ENCODE measurements at places on chromosomes 6 and 20. TPM values are rescaled to one million over a fixed set of nuclear protein-coding genes. Genes with fewer than 3 reads are reported as not detected.

UBD gene
- 24.5 TPM for total RNA-seq

POPDC3 gene
- total RNA-seq = 0.34 TPM

PLG gene
- not detected for total RNA-seq

ARMH2 gene
- not detected for total RNA-seq

SLC17A2 gene
- total RNA-seq = not detected

MAN1A1 gene
- 28.1 TPM for total RNA-seq

SLC25A27 gene
- total RNA-seq = 0.10 TPM

IL17A gene
- not detected for total RNA-seq

TTBK1 gene
- total RNA-seq = not detected

SH3BGRL2 gene
- 27.3 TPM for total RNA-seq

ADAM33 gene
- total RNA-seq = not detected

SYNDIG1 gene
- not detected for total RNA-seq

EFCAB8 gene
- total RNA-seq = not detected

PGBD1 gene
- 8.0 TPM for total RNA-seq

DDO gene
- total RNA-seq = 0.84 TPM

RTF2 gene
- total RNA-seq = 64.8 TPM

EHMT2 gene
- 35.4 TPM for total RNA-seq

ADGB gene
- not detected for total RNA-seq

NKAIN2 gene
- total RNA-seq = not detected

CNBD2 gene
- 5.1 TPM for total RNA-seq

DEFB125 gene
- total RNA-seq = not detected

CYP21A2 gene
- not detected for total RNA-seq

ULBP1 gene
- total RNA-seq = 0.94 TPM

RIPOR2 gene
- 1.0 TPM for total RNA-seq

MUC22 gene
- total RNA-seq = not detected

ADGRF1 gene
- not detected for total RNA-seq

OPN5 gene
- not detected for total RNA-seq

ACTL10 gene
- 1.6 TPM for total RNA-seq

TAGAP gene
- total RNA-seq = 0.07 TPM

PLN gene
- not detected for total RNA-seq

ABRACL gene
- total RNA-seq = 183 TPM

VGLL2 gene
- total RNA-seq = not detected

GPR6 gene
- total RNA-seq = not detected

LGSN gene
- total RNA-seq = not detected

RSPH3 gene
- total RNA-seq = 3.1 TPM

CHRNA4 gene
- total RNA-seq = not detected

STMND1 gene
- not detected for total RNA-seq

SGK1 gene
- total RNA-seq = 196 TPM

HELZ2 gene
- total RNA-seq = 116 TPM

SLC39A7 gene
- 75.7 TPM for total RNA-seq

SCUBE3 gene
- 0.15 TPM for total RNA-seq

PPP1R3G gene
- total RNA-seq = 0.33 TPM
